ENCODE measurements at places on chromosomes 12 and 14. TPM values are rescaled to one million over a fixed set of nuclear protein-coding genes. Genes with fewer than 3 reads are reported as not detected.

SLCO1A2 gene
- polyA plus RNA-seq, result 0.21 TPM

BMAL2 gene
- polyA plus RNA-seq, result 2.0 TPM

LRRC10 gene
- polyA plus RNA-seq, result not detected

NOXRED1 gene
- 0.30 TPM for polyA plus RNA-seq

KCNA1 gene
- not detected for polyA plus RNA-seq
